ENCODE measurements at places on chromosomes 2 and 18.

- no peak for DNase-seq
Observed at GRCh38 chr2:22360735-22361374, 1024.1 kb upstream of the KLHL29 start.

DNA sequence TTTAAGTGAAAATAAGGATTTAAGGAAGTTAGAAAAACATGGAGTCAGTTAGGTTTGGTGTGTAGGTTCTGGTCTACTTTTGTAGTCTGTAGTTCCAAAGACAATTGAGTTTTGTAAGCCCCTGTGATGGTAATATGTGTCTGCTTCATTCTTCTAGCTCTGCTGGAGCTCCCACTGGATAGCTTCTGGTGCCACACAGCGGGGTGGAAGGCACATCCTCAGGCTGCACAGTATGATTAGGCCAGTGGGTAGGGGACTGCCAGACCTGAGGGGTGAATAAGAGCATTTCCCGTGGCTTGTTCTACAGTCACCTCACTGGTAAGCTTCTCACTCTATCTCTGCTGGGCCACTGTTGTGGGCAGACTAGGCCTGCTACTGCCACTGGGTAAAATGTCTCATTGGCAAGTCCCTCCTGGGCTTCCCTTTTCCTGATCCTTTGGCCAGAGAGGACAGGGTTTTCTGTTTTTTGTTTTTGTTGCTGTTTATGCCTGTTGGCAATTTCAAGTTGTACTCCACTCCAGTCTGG lies 44.5 kb downstream of the TMEM131 start:
- DNase-seq, result peak; percentile 37

DNA sequence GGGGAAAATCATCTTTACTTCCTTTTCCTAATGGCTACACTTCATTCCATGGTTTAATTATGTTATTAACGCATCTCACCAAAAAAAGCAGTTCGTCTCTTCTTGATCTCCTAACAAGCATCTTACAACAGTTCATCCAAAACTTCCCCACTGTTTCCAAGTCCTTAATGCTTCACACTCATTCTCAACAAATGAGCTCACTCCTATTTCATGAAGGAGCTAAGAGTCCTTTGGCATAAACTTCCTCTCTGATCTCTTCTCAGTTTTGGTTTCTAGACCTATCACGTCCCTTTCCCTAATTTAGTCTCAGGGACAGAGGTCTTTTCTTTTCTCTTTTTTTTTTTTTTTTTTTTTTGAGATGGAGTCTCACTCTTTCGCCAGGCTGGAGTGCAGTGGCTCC lies 205.9 kb upstream of the SLC39A10 start:
- DNase-seq, result no peak

DNA sequence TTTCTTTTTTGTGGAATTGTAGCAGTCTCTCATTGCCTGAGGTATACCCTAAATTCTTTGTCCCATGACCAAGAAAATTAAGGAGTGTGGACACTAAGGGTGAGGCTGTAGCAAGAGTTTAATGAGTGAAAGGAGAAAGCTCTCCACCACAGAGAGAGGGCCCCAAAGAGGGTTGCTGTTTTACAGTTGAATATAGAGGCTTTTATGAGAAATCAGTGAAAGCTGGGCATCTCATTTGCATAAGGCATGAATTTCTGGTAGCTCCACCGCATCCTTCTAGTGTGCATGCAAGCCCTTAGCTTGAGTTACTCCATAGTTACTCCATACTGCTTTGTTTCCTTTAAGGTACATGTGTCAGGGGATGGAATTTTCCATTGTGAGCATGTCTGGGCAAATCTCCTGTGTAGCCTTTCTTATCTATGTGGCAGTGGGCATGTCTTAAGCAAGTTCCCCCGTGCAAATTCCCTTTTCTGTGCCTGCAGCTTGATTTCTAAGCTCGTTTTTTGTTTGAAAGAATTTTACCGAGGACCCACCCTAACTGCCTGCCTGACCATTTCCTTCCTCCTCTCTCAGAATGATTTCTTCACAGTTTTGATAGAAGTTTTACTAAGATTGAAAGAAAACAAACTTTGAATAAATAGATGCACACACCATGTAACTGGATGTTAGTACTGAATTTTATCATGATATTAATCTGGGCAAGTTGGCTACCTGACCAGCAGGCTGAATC lies 218.9 kb downstream of the PARD3B start:
- DNase-seq, result no peak

GRCh38 chr2:46847185-46847710 lies 68.4 kb downstream of the MCFD2 start:
- no peak for DNase-seq

- DNase-seq, result peak; percentile 50
Observed at GRCh38 chr2:206800506-206801417, 35.4 kb downstream of the FASTKD2 start.

- DNase-seq, result no peak
Observed at GRCh38 chr2:29618024-29618423, 303.4 kb downstream of the ALK start.

GRCh38 chr18:73719611-73720010 lies 428.0 kb downstream of the FBXO15 start:
- DNase-seq, result no peak

- DNase-seq, result no peak
Observed at GRCh38 chr2:130901061-130901460, 64.3 kb downstream of the ARHGEF4 start.

GRCh38 chr2:137973280-137973679 lies 9.0 kb downstream of the HNMT start:
- DNase-seq, result no peak

DNA sequence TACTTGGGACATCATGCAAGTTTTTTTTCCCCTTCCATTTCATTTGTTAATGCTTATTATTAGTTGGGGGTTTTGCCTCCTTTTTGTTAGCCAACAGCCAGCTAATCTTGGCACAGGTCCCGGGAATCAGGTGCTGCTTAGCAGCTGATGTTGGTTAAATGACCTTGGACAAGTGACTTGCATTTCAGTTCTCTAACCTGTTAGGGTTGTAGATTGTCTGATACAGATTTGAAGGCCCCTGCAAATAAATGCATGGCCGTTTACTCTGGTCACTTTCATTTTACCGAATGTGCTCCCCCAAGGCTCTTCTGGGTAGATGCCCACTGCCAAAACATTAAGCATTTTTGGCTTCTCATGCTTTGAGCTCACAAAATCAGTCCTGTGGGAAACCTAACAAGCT lies 120.9 kb downstream of the SPTBN1 start:
- DNase-seq, result no peak

GRCh38 chr18:37184209-37184868 lies 355.4 kb downstream of the KIAA1328 start:
- DNase-seq, result no peak

DNA sequence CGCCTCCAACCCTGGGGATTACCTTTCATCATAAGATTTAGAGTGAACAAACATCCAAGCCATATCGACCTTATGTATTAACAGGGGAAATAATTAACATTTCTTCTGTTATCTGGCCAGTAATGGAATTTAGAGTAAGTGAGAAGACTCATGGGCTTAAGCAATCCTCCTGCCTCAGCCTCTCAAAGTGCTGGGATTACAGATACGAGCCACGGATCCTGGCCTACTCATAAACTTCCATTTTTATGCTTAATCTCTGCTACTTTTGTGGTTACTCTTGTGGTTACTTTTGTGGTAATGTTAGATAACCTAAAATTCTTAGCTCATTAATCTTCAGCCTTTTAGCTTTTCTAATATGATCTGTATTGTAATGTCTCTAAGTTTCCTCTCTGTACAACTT lies 159.3 kb upstream of the SLC8A1 start:
- DNase-seq, result no peak

DNA sequence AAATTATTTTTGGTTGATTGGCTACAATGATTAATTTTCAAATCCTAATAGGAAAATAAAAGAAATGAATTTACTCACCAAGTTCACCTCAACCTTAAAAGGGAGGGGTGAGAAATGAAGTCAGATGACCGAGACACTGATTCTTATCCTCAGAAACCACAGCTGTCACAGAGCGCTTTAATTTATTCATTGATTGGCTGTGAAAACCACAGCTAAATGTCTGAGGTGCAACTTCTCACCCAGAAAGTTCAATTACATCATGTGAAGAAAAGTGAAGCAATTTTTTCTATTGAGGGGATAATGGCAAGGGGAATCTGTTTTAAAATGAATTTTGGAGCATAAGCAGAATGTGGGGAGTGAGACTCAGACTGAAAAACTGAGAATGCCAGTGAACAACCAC lies 128.4 kb downstream of the RNF152 start:
- DNase-seq, result no peak
